ENCODE measurements at places on chromosomes 13 and 19.

- DNase-seq = no peak
Measured at GRCh38 chr13:79030513-79030912, 371.6 kb upstream of the OBI1 start.

- DNase-seq = no peak
Measured at GRCh38 chr13:31818236-31818635, 78.9 kb downstream of the RXFP2 start.

- DNase-seq = no peak
Measured at GRCh38 chr13:69551193-69551592, 556.4 kb upstream of the ATXN8OS start.

- no peak for DNase-seq
Measured at GRCh38 chr19:19540064-19540714, 2.1 kb downstream of the CILP2 start.

GRCh38 chr13:111895896-111896821 lies 170.8 kb upstream of the SOX1 start:
- no peak for DNase-seq

GRCh38 chr13:69274231-69274630 lies 833.4 kb upstream of the ATXN8OS start:
- no peak for DNase-seq

GRCh38 chr19:30207357-30207756 lies 164.8 kb upstream of the ZNF536 start:
- no peak for DNase-seq

DNA sequence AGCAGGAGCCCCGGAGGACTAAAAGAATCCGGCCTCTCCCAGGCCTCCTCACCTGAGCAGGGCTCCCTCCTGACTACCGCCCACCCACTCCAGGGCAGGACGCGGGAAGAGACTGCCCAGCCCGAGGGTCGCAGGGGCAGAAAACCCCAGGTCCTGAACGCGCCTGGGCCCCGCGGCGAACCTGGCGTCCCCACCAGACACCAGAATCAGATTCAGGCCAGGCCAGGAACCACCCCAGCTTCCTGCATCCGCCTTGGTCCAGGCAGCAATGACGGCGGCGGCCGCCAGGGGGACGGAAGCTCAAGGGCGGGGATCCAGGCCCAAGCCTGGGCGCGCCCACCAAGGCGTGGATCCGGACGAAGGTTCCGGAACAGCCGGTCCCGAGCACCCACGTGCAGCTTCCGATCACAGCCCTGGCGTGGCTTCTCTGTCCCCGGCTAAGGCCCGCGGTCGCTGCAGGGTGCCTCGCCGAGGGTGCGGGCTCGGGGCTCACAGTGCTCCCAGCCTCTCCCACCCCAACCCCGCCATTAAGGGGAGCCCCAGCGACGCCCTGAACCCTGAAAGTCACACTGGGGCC lies 3.6 kb downstream of the LGALS7 start:
- no peak for DNase-seq

DNA sequence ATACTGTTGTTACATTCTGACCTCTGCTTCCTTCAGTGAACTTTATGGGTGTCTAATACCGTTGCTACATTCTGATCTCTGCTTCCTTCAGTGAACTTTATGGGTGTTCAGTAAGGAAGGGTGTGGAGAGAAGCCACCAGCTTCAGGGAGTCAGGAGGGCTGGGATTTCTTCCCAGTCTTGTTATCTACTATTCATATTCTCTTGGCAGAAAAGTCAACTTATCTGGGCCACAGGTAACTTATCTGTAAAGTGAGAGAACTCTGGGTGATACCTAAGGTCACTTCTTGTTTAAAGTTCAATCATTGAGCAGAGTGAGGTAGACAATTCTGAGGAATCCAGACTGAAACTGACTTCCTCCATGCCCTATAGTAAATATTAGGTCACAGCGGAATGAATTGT lies 71.2 kb upstream of the STK24 start:
- no peak for DNase-seq

GRCh38 chr13:67090856-67091255 lies 139.3 kb downstream of the PCDH9 start:
- DNase-seq = no peak

DNA sequence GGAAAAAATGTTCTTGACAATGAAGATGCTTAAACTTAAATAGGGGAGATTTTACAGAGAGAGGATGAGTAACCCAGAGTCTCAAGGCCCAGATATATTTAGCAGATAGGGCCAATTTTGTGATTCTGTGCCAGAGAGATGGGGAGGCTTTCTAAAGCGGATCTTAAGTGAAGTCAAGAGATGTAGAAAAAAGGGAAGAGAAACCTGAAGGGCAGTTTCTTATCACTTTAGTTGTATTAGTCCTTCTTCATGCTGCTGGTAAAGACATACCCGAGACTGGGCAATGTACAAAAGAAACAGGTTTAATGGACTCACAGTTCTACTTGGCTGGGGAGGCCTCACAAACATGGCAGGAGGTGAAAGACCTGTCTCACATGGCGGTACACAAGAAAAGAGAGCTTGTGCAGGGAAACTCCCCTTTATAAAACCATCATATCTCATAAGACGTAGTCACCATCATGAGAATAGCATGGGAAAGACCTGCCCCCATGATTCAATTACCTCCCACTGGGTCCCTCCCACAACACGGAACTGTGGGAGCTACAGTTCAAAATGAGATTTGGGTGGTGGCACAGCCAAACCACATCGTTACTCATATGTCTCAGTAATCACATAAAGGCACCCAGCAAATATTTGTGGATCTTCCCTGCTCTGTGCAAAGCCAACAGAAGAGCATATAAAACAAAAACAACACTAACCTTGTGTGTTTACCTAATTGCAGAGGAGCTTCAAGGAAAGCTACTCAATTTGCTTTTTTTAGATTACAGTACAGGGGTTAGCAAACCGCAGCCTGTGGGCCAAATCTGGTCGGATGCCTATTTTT lies 102.6 kb upstream of the MYCBP2 start:
- DNase-seq = no peak

GRCh38 chr19:58345558-58345957 lies 7.7 kb downstream of the A1BG start:
- DNase-seq = no peak

GRCh38 chr13:31053896-31054295 lies 107.8 kb downstream of the HSPH1 start:
- no peak for DNase-seq

DNA sequence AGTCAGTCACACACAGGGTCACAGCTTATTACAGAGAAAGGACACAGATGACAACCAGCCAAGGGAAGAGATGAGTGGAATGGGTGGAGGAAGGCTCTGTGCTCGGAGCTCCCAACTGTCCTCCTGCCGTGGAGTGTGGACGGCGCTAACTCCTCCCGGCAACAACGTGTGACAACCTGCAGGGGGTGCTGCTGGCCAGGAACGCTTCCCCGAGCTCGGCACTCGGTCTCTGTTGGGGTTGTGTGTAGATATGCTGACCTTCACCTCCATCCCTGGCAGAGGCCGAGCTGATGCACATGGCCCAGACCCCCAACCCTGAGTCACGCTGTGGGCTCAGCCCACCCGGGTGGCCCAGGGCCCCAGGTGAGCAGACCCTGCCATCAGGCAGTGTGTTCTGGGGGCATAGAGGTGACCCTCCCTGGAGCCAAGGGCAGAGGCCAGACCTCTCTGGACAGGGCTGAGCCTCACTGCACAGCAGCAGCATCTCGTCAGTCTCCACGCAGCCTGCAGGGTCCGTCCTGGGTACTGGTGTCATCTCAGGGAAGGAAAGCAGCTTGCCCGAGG lies 14.1 kb downstream of the ZNF444 start:
- DNase-seq = no peak

DNA sequence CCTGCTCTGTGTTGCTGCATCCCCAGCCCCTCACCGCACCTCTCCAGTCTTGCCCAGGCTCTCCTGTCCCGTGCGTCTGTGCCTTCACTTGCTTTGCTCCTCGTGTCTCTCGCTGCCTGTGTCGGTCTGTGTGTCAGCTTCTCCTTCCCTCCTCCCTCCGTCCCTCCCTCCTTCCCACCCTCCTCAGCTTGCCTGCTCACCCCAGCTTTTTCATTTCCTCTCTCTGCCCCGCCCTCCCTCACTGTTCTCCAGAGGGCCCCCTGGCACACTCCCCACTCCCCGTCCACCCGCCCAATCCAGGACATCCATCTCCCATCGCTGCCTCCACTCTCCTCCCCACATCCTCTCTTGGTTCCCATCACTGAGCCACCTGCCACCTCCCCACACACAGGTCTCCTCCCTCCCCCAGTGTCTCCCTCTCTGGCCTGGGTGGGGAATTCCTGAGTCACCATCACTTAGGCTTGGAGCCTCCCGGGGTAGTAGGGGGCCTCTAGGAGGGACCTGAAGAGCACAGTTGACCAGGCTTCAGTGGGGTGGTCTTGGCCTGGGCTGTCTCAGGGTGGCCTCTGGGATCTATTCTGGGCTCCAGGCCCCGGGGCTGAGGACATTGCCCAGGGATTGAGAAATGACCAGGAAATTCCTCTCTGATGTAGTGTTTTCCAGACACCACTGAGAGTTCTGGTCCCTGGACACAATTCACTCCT lies at the start of gene PTGIR:
PTGIR (minus strand) TSS at position 132 of the 704 bp plus-strand sequence. CDS start 864 bp downstream, outside the sequence.
- no peak for DNase-seq

GRCh38 chr19:28475525-28475924 lies 737.4 kb downstream of the UQCRFS1 start:
- no peak for DNase-seq

GRCh38 chr13:70612881-70613280 lies 504.6 kb upstream of the KLHL1 start:
- no peak for DNase-seq

DNA sequence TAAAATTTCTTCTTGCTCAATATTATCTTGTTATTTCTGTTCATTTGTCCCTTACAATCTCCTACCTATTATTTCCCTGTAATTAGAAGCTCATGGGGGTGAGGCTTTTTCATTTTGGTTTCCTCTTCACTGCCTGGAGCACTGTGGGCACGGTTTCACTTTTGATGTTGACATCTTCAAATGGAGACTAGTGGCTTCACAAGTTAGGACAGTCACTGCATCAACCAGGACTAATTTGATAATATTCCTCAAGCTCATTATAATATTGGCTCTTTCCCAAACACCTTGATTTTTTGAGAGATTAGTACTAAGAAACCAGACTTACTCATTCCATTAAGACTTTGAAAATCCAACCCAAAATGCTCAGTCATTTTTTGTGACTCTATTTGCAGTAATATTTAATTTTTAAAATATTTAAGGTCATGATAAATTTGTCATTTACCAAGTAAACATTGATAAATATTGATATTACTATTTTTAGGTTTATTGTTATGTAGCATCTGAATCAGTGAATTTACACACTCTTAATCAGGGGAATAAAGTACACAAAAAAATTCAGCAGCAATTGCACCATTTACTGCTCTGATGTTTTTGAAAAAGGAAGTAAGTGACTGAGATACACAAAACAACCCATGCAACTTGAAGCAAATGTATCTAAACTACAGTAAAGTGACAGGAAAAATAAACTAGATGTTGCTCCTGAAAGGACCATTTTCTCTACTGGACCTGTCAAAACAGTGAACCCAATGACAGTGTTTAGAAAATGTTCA lies 28.8 kb upstream of the RCBTB2 start:
- DNase-seq = no peak

GRCh38 chr19:28424077-28424476 lies 788.9 kb downstream of the UQCRFS1 start:
- no peak for DNase-seq

GRCh38 chr19:11091703-11092153 lies 2.5 kb downstream of the LDLR start:
- DNase-seq = peak; percentile 19

Measured in GOT3 (cell line).